ENCODE measurements at places on chromosomes 13 and 19.

GRCh38 chr19:40143612-40144011, 47.6 kb upstream of the MAP3K10 start:
- no peak for DNase-seq

GRCh38 chr13:21976159-21976558, 305.3 kb downstream of the FGF9 start:
- DNase-seq, result no peak

DNA sequence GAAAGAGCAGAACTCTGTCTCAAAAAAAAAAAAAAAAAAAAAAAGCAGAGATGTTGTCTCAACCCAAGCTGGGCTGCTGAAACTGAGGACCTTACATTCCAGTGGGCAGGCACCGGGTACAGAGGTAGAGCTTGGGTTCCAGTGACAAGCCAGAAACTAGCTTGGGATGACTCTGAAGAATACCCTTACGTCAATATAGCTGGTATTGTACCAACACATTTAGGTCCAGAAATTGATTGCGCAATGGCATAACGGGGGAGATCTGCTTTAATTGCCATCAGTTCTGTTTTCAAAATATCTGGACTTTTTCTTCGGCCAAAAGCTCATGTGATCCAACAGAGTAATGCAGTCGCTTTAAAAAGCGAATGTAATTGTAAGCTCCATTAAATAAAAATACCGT, 103.1 kb upstream of the UBL3 start:
- no peak for DNase-seq

DNA sequence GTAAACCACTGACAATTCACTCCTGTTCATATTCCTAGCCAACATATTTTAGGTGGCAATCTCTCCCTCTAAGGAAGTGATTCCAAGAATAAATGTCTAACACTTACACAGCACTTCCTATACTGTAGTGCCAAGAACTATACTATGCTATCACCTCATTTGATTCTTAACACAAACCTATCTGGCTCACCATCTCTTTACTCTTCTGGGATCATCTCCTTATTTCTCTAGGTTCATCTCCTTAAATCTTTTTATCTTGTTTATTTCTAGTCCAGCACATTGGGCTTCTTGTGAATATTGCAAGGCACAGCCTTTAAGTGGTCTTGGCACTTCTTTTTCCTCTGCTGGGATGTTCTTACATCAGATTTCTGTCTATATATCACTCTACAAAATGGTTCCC, 366.3 kb downstream of the SLITRK6 start:
- no peak for DNase-seq

DNA sequence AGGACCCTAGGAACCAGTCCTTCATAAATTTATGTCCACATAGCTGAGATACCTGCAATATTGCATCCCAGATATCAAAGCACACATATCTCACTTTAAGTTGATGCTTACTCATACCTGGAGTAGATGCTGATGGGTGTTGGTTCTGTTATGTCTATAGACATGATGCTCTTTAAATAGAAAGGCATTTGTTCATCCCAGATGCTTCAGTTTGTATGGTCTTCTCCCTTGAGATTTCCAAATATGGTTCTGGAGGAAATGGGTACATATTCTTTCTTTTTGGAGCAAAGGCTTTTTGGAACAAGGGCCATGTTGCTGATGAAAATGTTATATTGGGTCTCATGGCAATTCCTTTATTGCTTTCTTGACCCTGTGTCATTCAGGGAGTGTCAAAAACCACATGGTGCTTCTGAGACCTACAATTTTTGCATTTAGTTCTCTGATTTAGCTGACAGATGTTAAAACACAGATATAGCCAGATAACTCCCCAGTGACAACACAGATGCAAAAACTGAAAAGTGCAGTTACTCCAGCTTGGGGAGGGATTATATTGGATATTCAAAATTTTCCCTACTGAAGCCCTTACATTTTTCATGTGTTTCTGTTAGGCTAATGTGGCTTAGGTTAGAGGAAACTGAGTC, 211.4 kb downstream of the KCNRG start:
- DNase-seq, result no peak

- DNase-seq, result no peak
These were observed 33.9 kb downstream of the KL start for GRCh38 chr13:33050161-33050560.

DNA sequence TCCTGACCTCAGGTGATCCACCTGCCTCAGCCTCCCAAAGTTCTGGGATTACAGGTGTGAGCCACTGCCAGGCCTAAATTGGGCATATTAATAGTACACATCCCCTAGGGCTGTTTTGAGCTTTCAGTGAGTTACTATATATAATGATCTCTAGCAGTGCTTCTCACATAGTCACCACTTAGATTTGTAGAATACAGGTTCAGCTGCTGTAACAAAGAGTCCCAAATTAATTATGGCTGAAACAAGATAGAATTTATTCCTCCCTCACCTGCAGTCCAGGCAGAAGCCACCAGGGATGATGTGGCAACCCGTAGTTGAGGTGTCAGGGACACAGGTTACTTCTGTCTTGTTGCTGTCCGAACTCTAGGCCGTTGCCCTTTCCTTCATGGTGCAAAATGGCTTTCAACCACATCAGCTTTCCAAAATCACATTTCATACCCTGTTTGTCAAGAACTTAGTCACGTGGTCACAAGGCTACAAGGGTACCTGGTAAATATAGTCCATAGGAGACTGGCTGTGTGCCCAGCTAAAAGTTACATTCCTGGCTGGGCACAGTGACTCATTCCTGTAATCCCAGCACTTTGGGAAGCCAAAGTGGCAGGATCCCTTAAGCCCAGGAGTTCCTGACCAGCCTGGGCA, 2.9 kb downstream of the PROSER3 start:
- DNase-seq, result no peak

DNA sequence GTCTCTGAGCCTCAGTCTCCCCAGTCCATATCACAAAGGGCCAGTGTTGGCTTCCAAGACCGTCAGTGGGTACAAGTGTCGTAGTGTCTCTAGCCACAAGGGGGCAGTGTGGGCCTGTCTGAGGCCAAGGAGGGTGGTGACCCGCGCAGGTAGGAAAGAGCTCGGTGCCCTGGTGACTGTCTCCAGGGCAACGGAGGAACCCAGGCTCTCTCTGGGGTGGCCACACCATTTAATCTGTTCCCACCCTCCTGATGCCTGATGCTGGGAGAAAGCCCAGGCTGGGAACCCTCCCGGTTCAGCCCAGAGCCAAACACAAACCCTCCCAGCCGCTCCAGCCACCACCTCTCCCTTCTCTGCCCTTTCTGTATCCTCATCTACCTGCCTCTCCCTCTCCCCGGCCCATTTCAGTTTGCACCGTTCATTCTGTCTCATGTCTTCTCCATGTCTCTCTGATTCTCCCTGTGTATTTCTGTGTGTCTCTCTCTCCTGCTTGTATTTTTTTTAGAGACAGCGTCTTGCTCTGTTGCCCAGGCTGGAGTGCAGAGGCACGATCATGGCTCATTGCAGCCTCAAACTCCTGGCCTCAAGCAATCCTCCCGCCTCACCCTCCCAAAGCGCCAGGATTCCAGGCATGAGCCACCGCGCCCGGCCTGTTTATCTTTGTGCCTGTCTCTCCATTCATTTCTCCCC, 17.5 kb upstream of the MEIS3 start:
- peak; percentile 33 for DNase-seq

DNA sequence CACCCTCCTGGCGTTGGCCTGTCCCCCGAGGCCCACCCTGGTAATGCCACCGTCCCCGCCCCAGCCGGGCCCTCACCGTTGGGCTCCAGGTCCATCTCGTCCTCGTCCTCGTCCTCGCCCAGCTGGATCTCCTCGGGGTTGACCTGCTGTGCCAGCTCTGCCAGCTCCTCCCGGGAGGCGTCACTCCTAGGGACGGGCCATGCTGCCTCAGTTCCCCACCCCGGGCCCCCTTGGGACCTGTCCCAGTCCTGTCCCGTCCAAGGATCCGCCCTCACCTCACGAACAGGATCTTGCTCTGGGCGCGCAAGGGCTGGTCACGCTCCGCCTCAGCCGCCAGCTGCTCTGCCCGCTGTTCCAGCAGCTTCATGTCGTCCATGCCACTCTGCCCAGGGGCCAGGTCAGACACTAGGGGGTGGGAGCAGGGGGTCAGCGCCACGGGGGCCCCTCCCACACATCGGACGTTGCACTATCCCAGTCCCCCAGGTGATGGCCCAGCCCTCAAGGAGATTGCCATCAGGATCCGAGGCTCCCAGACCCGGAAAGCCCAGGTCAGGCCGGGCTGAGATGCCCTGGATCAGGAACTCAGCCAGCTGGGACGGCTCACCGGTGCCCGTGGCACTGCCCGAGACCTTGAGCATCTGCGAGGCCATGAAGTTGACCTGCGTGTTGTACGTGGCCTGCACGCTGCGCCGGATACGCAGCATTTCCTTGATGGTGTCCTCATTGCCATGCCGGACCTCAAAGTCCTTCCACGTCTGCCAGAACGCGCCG, 9.5 kb downstream of the XAB2 start:
- no peak for DNase-seq

GRCh38 chr13:26558074-26558805, 757 bp downstream of the WASF3 start:
- peak; percentile 20 for DNase-seq

GRCh38 chr13:50359779-50360178, 344.5 kb downstream of the KCNRG start:
- no peak for DNase-seq

- DNase-seq, result no peak
These were observed 8.5 kb downstream of the HNRNPL start for GRCh38 chr19:38841180-38841766.

DNA sequence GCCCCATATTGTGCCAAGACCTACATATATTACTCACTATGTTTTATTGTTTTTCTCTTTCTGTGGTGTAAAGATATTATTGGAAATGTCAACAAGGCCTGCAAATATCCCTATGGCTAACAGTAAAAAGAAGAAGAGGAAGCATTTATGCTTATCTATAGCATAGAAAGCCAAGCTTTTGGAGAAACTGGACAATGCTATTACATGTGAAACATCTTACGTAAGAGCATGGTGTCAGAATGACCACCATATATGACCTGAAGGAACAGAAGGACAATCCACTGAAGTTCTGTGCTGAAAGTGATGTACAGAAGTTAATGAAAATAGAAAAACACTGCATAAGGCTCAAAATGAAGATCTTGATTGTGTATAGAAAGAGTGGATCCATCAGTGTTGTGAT, 145.2 kb downstream of the KCTD12 start:
- DNase-seq, result no peak

- DNase-seq, result no peak
These were observed 133.9 kb upstream of the WASF3 start for GRCh38 chr13:26423629-26424028.

GRCh38 chr13:75636436-75637180, 478 bp downstream of the LMO7 start:
- peak; percentile 71 for DNase-seq

- no peak for DNase-seq
These were observed 54.5 kb downstream of the USP12 start for GRCh38 chr13:27117158-27117557.

- no peak for DNase-seq
These were observed 786.6 kb upstream of the SLITRK6 start for GRCh38 chr13:86585835-86586234.

DNA sequence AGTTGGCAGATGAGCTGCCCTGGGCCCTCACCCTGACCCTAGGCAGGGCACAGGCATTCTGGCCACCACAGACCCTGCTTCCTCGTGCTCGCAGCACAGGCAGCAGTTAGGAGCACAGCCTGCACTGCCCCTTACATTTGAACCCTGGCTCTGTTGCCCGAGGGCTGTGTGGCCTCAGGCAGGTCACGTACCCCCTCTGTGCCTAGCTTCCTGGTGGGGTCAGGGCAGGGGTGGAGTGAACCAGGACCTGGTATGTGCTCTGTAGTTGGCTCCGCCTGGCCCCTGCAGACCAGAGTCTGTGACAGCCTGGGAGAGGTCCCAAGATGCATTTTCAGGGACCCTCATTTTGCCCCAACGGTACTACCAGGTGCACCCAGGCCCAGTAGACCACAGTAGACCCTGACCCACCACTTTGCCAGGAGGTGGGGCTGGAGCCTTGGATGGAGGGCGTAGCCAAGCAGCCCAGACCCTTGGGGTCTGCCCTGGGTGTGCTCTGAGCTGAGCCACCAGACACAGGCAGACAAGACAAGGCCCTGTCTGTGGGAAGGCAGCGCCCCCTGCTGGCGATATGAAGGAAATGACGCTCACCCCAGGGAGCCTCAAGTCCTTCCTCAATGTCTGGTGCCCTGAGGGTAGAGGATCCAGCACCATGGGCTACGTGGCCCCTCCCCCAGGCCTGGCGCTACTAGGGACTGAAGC, 9.1 kb downstream of the LYL1 start:
- DNase-seq, result peak; percentile 70

Data from HAP-1 (cell line).